Upper lobe of right lung (tissue), 1 donor: ENCODE measurements at places on chromosomes 5 and 9. TPM values are rescaled to one million over a fixed set of nuclear protein-coding genes. Genes with fewer than 3 reads are reported as not detected.

The MSX2 gene
- 0.52 TPM for total RNA-seq

GRCh38 chr5:161230221-161230620 is 316.3 kb downstream of the GABRB2 start:
- no peaks in the 10 kb centered on the region for H3K36me3 ChIP-seq
- no peaks in the 10 kb centered on the region for H3K4me1 ChIP-seq
- H3K4me3 ChIP-seq = no peak overlapping the region
- H3K27me3 ChIP-seq = no peaks in the 10 kb centered on the region
- no peak for DNase-seq

The SCGB3A2 gene
- total RNA-seq = 186 TPM

DNA sequence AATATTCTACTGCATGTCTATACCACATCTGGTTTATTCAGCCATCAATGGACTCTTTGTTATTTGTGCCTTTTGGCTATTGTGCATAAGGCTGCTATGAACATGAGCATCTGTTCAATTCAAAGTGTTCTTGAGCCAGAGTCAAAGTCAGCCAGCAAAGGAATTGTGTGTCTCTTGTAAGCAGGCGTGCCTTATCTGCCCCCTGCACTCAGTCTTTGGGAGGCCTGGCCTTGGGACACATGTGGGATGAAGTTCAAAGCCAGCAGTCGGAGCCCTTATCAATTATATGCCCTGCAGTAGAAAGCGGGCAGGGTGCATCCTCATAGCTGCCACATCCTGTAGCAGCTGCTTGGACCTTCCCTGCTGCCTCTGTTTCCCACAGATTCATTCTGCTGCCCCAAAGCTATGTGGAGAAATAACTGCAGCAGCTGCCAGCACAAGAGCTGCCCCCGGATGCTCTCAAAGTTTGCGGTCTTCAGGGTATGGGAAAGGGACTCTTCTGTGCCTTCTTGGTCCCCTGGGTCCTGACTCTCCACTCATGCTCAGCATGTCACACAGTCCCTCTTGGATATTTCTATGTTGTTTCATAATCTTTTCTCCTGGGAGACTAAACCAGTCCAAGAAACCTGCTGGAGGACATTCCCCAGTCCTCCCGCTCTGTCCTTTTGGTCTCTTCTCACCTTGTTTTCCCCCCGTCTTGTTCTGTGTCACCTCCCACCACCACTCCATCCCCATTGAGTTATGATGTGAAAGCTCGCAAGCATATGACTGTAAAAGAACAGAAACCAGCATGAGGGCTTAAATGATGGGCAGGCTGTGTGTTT is 35.9 kb downstream of the STOM start:
- no peaks in the 10 kb centered on the region for H3K27me3 ChIP-seq
- H3K36me3 ChIP-seq = peaks cover 80% of the 10 kb centered on the region
- no peak overlapping the region for H3K27ac ChIP-seq
- H3K4me1 ChIP-seq = no peaks in the 10 kb centered on the region

The PNPLA7 gene
- 13.7 TPM for total RNA-seq
